ENCODE measurements at places on chromosomes 7 and 10.

- DNase-seq = peak; percentile 37
These were observed 27.1 kb downstream of the PRLHR start for GRCh38 chr10:118568327-118568848.

DNA sequence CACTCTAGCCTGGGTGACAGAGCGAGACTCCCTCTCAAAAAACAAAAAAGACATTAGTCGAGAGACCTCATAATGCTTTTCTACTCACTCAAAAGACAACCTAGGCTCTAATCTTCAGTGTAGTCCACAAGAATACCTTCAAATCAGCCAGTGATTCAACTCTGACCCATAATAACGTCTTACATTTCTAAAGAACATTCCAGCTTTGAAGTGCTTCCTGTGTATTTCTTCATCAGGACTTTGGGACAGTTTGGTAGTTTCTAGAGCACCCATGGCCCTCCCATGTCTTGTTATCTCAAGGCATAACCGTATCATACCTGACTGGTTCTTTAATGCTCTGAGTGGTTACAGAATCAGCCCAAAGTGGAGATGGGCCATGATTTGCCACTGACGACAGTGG lies 221.3 kb downstream of the SKIDA1 start:
- DNase-seq = no peak

DNA sequence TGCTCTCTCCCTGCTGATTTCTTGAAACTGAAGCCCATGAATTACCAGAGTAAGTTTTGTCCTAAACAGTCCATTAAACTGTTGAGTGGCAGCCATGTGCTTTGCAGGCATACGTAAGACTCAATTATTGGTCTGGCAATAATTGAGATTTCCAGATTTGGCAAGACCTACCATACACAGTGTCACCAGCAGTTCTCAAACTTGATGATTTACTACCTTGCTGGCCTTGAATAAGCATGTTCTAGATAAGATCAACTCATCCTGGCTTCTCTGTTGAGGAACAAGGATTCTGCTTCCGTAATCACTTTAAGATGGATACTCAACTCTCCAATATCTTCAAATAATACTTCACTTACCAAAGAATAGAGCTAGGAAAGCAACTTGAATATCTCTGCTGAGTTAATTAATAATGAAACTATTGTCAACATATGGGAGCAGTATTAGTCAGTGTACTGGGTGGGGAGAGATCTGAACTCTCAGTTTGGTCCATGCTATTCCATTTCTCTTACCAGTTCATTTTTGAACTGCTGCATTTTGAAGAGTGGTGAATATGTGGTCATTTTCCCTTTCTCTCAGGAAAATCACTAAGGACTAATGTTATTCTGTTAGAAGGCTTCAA lies 181.4 kb downstream of the IPMK start:
- DNase-seq = no peak

DNA sequence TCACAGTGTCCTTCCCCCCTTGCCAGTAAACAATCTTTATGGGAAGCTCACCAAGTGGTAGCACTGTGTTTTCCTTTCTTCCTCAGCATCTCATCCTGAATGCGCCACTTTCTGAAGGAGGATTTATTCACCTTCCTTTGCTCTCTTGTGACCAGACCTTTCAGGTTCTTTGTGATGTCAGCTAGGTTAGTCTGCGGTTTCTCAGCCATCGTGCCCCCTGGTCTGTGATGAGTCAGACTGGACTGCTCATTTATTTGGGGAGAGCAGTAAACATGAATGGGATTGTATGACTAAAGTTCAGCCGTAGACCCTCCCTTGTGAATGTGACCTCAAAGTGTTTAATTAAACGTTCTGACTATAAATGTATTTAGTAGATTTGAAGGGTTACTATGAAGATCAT lies 235.1 kb upstream of the CELF2 start:
- no peak for DNase-seq

DNA sequence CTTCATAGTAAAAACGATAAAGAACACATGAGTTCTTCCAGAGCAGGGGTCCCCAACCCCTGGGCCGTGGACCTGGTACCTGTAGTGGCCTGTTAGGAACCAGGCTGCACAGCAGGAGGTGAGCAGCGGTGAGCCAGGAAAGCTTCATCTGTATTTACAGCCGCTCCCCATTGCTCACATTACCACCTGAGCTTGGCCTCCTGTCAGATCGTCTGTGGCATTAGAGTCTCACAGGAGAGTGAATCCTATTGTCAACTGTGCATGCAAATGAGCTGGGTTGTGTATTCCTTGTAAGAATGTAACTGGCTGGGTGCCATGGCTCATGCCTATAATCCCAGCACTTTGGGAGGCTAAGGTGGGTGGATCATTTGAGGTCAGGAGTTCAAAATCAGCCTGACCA lies 229.5 kb downstream of the CNTNAP2 start:
- DNase-seq = no peak

DNA sequence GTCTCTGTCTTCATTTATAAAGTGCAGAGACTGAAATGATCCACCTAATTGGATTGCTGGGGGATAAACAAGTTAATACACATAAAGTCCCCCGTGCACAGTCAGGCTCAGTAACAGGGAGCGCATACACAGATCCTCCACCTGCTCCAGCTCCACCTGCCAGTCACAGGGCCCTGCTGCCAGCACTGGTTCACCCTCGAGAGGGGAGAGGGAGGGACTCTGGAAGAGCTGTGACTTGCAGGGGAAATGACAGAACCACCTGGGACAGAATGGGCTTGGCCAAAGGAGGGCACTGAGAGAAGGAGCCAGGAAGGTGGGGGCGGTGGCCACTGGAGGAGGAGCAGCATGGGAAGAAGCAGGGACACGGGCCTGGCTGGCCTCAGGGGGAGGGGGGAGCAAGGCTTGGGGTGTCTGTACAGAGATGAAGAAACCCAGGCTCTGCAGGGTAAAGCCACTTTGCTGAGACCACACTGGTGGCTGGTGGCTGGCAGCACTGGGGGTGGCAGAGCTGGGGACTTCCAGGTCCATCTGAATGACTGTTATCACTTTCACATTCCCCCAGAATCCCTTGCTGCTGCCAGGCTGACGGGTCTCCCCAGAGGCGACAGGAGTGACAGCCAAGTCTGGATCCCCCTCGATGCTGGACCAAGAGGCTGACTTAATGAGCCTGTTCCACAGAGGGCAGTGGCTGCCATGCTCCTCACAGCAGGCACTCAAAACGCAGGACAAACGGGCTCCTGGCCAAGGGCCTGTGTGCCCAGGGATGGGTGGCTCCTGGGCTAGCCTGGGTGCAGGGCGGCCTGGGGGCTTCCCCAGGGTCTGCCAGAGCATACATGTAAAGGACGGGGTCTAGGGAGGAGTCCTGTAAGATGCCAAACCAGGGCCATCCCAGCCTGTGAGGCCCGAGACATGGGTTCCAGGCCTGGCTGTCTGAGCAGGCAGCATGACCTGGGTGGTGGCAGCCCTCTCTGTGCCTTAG lies 151.1 kb downstream of the SH3PXD2A start:
- no peak for DNase-seq

GRCh38 chr10:69468751-69469089 lies 17.5 kb downstream of the TSPAN15 start:
- DNase-seq = no peak

- DNase-seq = peak; percentile 61
These were observed at the start of gene FAM241B for GRCh38 chr10:69629897-69630650. TSS of gene FAM241B (plus strand) at chr10:69630247. CDS start at chr10:69631744, 1,497 bp downstream.

GRCh38 chr7:77950548-77950947 lies 152.0 kb downstream of the PHTF2 start:
- DNase-seq = no peak

DNA sequence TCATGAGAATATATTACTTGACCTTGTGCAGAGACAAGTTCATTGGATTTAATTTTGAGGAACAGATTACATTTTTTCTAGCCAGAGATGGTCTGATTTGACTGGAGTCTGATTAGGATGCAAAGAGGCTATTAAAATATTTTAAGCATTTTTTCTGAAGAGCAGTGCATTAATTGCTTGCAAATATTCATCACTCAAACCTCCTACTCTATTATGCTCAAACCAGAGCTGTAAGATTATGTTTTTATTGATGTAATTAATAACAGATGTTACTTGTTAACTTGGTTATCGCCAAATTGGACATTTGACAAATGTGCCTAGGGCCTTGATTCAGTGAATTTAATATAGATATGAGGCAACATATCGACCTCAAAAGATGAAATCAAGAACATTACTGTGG lies 160.9 kb upstream of the SLC13A1 start:
- DNase-seq = no peak

- DNase-seq = no peak
These were observed 774.1 kb upstream of the AUTS2 start for GRCh38 chr7:68823996-68824780.

- no peak for DNase-seq
These were observed 262.2 kb downstream of the KIF20B start for GRCh38 chr10:89963451-89964102.

- no peak for DNase-seq
These were observed 86.8 kb upstream of the ANKRD1 start for GRCh38 chr10:91007655-91008054.

GRCh38 chr7:32033006-32033405 lies 37.2 kb downstream of the PDE1C start:
- no peak for DNase-seq

- DNase-seq = no peak
These were observed 158.0 kb downstream of the KCND2 start for GRCh38 chr7:120431016-120431415.

DNA sequence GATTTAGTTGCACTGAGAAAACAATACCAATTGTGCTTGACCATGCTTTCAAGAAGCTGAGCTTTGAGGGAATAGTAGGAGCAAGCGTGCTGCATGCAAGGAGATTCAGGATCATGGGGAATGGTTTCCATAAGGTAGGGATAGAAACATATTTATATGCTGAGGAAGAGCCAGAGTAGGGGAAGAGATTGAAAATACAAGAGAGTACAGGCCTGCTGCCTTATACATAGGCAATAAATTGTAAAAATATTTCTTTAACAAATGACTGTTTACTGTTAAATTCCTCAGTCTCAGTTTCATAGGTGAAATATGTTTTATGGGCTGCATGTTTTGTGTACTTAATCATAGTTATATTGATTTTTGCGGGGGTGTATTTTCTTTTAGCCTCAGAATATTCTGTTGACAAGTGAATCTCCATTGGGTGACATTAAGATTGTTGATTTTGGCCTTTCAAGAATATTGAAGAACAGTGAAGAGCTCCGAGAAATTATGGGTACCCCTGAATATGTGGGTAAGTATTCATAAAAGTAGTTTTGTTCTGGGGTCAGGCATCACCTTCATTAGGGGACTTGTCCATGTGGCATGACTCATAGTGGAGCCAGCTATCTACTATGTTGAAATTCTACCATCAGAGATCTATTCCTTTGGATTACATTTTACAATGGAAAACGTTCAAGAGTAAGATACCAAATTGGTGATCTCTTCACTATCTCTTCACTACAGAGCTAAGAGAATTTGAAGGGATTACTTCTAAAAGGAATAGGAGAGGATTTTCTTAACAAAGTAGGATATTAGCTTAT lies 36.5 kb downstream of the STK17A start:
- no peak for DNase-seq

DNA sequence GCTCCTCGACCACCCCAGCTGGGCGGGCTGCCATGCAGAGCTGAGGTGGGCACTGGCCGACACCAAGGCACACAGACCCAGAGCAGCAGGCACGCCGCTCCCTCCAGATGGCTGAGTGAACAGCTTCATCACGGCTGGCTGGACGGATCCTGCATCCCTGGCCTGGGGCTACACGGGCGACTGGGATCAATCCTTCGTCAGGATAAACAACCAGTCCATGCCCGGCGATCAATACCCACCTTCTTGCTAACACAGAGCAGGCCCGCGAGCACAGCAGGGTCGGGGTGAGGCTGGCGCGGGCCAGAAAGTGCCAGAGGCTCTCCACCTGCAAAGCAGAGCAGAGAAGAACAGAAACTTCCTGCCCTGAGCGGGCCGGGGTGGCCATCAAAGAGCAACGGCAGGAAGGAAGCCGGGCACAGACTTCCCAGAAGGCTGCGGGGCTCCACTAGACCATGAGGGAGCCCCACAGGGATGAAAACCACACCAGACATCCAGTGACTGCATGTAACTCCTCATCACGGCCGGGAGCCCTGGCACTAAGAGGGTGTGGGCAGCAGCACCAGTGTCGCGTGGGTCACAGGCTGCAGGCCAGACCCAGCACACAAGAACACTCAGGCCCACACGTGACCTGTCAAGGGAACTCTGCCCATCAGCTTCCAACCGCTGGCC lies 166.4 kb downstream of the MAD1L1 start:
- peak; percentile 10 for DNase-seq

GRCh38 chr7:19772841-19773760 lies at the start of gene TMEM196:
TSS of gene TMEM196 (minus strand) at chr7:19773617. CDS start at chr7:19772696, 921 bp downstream.
- no peak for DNase-seq

- DNase-seq = no peak
These were observed 826.4 kb downstream of the LRMDA start for GRCh38 chr10:76257816-76258215.

GRCh38 chr7:148515728-148516695 lies 74.6 kb upstream of the C7orf33 start:
- no peak for DNase-seq

DNA sequence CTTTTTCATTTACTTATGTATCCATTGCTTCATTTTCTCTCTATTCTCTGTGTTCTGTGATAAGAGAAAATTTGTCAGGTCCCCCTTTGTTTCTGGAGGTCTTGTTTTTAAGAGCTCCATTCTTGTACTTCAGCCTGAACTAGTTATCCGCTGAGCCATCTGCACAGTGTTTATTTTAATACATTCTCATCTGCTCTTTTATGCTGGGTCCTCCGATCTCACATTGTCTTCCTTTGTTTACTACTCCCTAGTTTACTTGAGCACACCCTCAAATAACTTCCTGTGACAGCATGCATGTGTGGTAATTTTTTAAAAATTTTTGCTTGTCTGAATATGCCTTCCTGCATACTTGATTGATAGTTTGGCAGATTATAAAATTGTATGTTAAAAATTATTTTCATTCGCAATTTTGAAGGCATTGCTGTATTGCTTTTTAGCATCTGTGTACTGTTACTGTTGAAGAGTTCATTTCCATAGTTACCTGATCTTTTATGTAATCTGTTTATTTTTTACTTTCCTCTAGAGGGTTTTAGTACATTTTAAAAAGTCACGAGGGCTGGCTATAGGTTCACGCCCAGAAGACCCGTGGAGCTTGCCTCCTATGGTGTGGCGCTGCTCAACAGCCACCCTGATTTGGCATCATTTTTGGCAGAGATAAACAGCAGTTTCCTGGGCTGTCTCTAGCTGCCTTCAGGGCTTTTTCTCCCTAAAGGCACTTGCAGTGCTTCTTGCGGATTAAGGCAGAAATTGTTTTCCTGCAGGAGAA lies 31.9 kb downstream of the RSBN1L start:
- DNase-seq = no peak

DNA sequence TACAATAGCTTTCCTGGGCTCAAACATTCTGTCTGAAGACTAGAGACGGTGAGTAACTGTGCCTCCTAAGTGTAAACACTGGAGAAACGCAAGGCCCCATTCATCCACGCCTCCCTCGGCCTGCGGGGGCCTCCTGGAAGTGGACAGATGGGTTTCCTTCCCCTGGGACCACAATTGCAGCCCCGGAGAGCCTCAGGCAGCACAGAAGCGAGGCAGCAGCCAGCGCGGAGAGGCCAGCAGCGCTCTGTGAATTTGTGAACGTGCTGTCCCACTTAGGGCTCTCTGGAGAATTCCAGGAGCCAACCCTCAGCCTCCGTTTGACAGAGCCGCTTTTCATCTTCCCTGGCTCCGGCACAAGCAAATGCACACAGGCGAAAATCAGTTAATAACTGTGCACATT lies 23.2 kb upstream of the CALN1 start:
- DNase-seq = no peak

All from activated CD4-positive, alpha-beta T cell treated with anti-CD3 and anti-CD28 coated beads, Interleukin-2, amount 50 U/mL, for 4 hours (primary cell).